Mammary epithelial cell (primary cell): ENCODE measurements at places on chromosomes 16 and 17. TPM values are rescaled to one million over a fixed set of nuclear protein-coding genes. Genes with fewer than 3 reads are reported as not detected.

DNA sequence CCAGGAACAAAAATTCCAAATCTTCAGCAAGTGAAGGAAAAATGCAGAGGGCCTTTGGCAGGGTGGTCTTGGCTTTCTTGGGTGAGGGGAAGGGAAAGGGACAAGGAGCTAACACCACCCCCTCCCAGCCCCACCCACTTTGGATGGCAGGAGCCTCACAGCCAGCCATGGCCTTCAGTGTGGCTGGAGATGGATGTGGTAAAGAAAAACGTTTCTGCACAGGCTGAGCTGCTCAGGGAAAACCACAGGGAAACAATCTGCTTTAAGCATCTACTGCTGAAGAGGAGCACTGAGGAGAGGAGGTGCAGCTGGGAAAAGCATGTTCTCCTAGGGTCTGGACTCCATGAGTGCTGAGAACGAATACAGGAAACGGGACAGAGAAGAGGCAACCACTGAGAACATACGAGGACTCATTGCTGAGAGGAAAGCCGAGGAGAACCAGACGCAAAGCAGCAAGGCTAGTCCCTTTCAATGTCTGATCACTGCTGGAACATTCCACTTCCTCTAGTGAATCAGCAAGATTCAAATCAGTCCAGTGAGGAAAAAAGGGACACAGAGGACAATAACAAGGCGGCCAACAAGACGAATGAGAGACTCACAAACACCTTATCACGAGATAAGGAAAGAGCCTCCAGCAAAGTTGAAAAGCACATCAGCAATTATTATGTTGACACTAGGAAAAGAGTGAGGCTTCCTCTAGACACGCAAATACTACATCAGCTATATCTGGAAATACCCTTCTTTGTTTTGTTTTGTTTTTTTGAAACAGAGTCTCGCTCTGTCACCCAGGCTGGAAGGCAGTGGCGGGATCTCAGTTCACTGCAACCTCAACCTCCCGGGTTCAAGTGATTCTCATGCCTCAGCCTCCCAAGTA is 41.7 kb downstream of the ZZEF1 start:
- no peak for DNase-seq

PTGES3L gene
- 2.3 TPM for total RNA-seq

TBC1D3K gene
- total RNA-seq, result not detected

DNA sequence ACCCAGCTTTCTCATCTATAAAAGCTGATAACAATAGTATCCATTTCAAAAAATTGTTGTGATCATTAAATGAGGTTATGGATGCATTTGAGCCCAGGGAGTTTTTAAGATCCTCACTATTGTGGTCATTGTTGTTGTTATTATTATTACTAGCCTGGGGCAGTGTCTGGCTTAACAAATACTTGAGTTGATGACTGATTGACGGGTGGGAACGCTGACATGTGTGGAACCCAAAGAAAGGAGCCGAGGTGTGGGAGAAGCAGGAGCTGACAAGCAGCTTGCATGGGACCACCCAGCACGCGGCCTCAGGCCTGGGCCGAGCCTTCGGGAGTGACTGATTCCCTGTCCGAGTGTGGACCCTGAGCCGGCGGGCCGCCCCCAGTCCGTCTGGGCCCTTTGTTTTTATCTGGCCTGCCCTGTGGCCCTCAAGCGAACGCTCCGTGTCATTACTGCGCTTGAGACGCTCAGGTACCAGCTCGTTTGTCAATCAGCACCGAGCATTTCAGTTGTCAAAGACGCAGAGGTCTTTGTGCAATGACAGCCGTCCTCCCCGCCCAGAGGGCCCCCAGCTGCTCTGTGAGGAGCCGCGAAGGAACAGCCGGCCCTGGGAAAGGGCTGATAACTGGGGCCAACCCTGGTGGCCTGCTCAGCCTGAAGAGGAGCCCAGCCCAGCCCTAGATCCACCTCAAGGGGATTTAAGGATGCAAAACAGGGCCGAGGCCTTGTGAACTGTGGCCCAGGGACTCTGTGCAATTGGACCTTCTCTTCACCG is 132.9 kb upstream of the FOXF1 start:
- DNase-seq, result no peak

CHST4 gene
- 0.17 TPM for total RNA-seq
